Kasumi-1 (cell line): ENCODE measurements at places on chromosomes 3 and 15.
A peak's percentile ranks its signal among the peaks of the same experiment; 100 is the strongest.

DNA sequence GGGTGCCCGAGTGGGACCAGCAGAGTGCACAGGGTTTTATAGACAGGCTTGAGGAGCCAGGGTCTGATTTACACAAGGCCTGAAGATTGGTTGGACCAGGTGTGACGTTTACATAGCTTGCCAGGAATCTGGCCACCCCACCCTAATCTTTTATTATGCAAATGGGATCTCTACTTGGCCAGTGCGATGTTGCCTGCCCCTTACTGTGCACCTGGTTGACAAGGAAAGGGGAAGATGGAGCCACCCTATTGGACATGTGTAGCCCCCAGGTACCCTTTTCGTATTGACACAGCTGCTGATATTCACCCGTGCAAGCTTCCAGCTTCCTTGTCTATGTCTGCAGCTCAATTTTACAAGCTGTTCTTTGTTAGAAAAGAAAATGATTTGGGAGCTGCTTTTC is 132.0 kb downstream of the ARNT2 start:
- no peak for DNase-seq

DNA sequence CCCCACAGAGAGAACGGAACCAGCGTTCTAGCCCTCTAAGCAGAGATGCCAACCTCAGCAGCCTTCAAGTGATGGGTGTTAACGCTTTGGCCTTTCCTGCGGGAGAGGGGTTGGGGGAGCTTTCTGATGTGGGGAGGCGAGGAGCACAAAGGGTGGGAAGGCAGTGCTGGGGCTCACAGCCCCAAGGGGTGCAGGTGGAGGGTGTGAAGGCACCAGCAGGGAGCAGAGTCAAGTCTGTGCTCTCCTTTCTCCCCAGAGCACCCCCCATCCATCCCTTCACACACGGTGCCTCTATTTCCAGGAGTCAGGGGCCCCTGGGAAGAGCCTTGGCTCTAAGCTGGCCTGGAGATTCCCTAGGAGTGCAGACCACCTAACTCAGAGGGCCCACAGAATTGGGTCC is 4.1 kb downstream of the C15orf62 start:
- no peak for DNase-seq

DNA sequence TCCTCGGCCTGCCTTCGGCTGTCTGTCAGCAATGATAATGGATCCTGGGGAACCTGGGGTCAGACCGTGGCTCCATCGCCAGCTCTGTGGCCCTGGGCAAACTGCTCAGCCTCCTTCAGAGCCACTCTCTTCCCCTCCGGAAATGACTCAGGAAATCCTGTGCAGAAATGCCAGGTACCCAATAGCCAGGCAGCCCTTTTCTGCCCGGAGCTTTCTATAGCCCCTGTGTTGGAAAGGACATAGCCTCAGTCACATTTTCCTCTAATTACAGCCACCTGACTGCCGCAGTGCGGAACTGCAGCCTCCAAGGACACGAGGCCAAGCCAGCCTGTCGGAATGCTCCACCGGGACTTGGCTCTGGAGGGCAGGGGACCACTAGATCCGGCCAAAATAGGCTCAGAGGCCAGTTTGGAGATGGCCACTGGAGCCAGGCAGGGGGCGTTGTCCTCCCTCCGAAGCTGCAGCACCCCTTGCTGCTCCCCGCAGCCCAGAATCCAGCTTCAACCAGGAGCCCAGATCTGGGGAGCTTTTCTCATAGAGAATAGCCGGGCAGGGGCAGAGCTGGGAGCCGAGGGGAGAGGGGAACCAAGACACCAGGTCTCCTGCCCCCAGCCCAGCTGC is 11.6 kb upstream of the ZXDC start:
- DNase-seq, result peak; percentile 47

GRCh38 chr3:60094392-60094947 is 1044.6 kb upstream of the CFAP20DC start:
- no peak for DNase-seq

GRCh38 chr3:430186-430585 is 233.6 kb downstream of the CHL1 start:
- DNase-seq, result no peak

DNA sequence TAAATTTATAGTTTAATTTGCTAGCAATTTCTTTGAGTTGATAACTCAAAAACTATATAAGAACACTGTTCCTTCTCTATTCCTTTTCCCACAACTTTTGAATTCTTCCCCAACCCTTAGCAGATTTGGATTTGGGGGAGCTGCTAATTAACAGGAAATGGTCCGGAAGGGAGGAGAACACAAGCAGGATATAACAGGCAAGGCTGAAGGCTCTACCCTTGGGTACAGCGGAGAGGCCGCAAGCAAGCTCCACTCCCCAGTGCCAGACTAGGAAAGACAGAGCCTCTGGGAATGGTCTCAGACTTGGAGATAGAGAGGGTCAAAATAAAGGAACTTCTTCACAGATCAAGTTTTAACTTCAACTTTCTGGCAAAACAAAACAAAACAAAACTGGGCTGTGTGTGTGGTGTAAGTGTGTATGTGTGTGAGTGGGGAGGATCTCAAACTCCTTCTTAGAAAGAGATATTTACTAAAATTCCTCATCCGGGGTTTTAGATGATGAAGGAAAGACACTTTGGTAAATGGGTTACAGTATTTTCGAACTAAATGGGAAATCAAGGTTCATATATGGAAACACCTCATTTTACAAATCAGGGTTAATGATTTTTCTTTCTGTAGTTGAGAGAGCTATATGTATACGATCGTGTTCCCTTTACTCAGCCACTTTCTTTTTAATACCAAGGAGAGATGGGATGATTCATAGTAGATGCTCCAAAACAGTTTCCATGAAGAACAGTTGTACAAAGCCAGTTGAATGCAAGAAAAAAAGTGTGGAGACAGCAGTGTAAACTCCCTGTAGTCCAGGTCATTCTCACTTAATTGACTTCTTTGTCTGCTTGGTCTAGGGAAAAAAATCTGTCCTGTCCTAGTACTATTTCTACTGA is 161.1 kb downstream of the TP63 start:
- DNase-seq, result no peak

DNA sequence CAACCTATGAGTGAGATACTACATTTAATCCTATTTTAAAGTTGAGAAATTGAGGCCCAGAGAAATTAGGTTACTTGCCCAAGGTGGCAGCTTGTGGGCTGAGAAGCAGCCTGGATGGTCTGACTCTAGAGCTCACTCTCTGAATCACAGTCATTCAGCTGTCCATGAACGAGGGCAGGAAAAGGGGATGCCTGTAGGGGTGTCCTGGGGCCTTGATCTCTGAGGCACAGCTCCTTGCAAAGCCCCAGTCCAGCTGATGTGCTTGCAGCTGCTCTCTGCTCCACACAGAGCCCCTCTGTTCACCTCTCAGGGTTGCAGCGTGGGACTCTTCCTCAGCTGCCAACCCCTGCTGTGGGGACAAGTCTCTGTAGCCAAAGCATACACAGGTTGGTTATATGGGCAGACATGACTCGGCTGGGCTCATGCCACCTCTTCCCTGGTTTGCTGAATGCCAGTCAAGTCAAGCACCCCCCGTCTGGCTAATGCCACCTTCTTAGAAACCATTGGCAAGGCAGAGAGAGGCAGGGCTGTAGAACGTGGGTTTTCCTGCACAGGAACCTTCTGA is 56.8 kb downstream of the GASK1A start:
- DNase-seq, result no peak

- DNase-seq, result no peak
Measured at GRCh38 chr3:154274348-154274747, 49.9 kb downstream of the DHX36 start.

- DNase-seq, result no peak
Measured at GRCh38 chr15:71052356-71052755, 62.9 kb upstream of the THSD4 start.

- no peak for DNase-seq
Measured at GRCh38 chr15:76815421-76815820, 89.7 kb downstream of the SCAPER start.

DNA sequence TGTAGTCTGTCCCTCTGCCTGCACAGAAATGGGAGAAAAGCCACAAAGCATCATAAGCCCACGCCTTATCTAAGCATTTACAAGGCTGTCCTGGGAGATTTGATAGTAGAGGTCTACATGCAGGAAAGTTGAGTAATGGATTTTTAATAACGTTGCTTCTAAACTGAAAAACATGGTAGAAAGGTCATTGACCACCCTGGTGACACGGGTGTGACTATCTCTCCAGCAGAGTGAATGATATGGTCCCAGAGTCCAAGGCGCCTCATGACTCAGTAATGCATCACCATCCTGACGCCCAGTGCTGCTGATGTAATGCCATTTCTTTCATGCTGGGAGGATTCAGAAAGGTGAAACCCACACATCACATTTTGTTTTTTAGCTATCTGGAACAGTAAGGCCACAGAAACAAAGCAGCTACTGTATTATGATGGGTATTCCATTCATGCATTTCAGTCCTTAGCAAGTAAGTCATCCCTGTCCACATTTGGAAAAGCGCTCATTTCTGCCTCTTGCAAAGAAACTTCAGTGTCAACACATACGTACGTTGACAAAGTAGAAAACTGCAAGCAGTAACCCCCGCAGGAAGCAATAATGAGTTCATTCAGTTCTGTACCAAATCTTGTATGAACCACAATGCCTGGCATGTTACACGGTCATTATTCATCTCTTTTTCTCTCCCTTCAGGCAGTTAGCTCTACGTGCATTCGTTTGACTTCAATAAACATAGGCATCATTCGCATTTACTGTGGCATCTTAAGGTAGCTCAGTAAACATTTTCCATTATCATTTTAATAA is 483.5 kb downstream of the GABRG3 start:
- DNase-seq, result no peak

GRCh38 chr3:65702202-65702601 is 336.5 kb downstream of the MAGI1 start:
- DNase-seq, result no peak

GRCh38 chr3:131072099-131072559 is 45.5 kb downstream of the NEK11 start:
- peak; percentile 69 for DNase-seq

GRCh38 chr3:10648181-10648580 is 142.8 kb upstream of the ATP2B2 start:
- DNase-seq, result no peak

DNA sequence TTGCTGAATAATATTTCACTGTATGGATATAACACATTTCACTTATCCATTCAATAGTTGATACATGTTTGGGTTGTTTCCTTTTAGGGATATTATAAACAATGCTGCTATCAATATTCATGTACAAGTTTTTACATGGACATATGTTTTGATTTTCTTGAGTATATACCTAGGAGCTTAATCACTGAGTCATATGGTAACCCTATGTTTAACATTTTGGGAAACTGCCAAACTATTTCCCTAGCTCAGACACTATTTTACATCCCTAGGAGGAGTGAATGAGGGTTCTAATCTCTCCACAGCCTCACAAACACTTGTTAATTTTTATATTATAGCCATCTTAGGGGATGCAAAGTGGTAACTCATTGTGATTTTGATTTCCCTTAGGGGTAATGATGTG is 66.0 kb downstream of the GPR156 start:
- no peak for DNase-seq

DNA sequence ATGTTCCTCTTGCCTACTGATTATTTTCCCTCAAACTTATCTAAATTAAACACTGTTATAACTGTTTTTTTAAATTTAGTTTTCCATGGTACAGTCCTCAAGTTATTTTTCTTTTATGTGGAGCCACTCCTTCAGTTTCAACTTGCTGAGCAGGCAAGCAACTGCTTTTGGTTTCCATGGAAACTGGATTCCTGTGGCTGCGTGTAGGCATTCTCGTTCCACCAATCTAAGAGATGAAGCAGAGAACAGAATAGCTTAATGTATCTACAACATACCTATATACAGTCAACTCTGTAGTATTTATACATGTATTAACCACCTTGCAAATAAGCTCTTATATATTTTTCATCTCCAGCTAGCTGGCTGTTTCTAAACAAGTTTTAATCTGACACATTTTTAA is 25.8 kb upstream of the ANXA2 start:
- peak; percentile 11 for DNase-seq

- DNase-seq, result no peak
Measured at GRCh38 chr15:45179221-45179985, 8.4 kb downstream of the SHF start.

DNA sequence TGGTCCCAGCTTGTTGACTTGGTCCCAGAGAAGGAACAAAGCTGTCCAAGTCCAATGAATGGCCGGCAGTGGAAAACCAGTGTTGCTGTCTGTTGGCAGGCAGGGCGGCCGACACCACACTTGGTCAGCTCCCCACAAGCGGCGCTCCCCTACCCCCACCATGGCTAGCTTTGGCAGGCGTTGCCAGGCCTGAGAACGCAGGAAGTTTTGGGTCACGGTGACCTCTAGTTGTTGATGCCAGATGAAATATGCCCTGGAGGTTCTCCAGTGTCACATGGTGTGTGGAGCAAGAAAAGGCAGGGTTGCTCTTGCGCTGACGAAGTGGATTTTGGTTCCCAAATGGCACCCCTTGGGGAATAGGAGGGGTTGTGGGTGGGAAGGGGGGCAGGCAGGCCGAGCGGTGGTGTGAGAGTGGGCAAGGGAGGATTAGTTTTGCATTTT is 72.7 kb upstream of the TPRG1 start:
- DNase-seq, result no peak

GRCh38 chr3:13149330-13150108 is 76.3 kb upstream of the IQSEC1 start:
- DNase-seq, result no peak

- DNase-seq, result no peak
Measured at GRCh38 chr3:46258525-46258924, 16.3 kb downstream of the CCR3 start.

DNA sequence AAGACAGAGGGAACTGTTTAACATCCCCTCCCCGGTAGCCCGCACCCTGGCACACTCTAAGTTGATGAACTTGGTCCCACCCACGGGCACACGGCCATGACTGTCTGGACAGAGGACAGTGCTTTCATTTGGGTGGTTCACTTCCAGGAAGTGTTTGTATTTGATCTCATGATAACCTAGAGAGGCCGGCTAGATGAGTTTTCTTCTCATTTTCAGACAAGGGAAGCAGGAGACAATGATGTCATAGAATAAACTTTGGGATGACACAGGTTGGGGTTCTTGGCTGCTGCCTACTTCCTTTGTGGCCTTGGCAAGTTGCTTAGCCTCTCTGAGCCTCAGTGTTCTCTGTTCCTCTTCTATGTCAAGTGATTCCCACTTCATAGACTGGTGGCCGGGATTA is 16.1 kb upstream of the LYSMD4 start:
- no peak for DNase-seq

DNA sequence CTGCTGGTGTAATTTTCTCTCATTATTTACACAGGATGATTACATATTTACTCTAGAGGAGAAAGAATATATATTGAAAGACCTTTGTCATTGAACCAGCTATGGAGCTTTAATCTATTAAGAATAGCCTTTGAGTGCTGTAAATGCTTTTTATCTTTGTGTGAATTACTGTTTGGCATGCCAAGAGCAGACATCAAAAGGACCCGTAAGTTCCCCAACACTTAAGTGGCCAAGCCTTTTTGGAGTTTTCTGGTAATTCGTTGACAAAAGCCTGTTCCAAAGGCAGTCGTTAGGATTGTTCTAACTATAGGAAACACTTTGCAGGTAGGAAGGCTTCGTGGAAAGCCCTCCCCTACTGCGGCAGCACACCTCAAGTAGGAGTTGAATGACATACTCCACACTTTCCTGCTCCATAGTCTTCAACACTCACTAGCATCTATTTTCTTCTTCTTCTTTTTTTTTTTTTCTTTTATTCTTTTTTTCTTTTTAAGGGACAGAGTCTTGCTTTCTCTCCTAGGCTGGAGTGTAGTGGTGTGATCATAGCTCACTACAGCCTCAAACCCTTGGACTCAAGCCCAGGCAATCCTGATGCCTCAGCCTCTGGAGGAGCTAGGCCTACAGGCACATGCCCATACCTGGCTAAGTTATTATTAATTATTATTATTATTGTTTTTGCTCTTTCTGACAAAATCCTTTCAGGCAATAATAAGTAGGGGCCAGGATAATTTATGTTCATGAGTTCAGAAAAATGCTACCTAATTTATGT is 98.6 kb downstream of the SUCNR1 start:
- no peak for DNase-seq
